ENCODE measurements at places on chromosomes 7 and 10.

DNA sequence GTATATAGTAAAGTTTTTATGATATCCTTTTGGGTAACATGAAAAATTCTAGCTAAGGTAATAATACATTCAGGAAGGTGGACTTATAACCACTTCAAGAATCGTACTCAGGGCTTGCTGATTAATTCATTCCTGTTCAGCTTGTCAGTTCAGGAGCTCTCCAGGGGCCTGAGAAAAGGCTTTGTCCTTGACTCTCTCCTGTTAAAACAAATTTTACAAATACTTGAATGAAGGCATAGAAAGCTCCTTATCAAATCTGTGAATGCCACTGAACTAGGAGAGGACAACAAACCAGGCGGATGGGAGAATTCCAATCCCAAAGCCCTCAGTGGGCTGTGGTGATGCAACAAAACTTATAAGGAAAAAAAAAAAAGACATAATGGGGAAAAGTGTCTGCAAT lies 354.5 kb upstream of the ZMIZ1 start:
- no peak for DNase-seq

- no peak for DNase-seq
These were observed 46.3 kb downstream of the MGMT start for GRCh38 chr10:129513312-129513711.

- DNase-seq, result peak; percentile 13
These were observed 687 bp downstream of the EPDR1 start for GRCh38 chr7:37920849-37921805.

GRCh38 chr7:117777335-117778142 lies 95.7 kb downstream of the CTTNBP2 start:
- no peak for DNase-seq

DNA sequence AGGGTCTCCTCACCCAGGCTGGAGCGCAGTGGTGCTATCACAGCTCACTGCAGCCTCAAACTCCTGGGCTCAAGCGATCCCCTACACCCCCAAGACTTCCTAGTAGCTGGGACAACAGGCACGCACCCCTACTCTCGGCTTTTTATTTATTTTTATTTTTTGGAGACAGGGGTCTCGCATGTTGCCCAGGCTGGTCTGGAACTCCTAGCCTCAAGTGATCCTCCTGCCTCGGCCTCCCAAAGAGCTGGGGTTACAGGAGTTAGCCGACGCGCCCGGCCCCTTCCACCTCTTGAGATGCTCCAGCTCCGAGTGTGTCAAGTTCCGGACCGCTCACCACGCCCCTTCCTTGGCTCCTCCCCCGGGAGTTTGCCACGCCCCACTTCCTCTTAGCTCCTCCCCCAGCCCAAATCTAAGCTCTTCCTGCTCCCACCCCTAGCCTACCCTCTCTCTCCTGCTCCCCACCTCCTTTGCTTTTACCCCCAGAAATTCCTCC lies 6.3 kb downstream of the NAT16 start:
- DNase-seq, result peak; percentile 47

GRCh38 chr7:106770191-106770590 lies 94.9 kb upstream of the PIK3CG start:
- no peak for DNase-seq

DNA sequence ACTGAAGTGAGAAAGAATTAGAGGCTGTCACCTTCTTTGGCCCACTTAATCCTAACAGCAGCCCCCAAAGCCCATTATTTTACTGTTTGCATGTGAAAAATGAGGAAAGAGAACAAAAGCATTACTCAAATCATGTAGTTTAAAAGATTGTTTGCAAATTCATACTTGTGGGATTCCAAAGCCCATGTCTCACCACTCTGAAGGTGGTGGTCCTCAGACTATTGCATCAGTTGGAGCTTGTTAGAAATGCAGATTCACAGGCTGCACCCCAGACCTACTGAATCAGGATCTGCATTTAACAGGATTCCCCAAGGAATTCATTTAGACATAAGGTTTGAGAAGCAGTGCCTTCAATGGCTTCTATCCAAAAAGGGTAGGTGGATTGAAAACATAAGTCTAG lies 93.7 kb upstream of the PDE1C start:
- DNase-seq, result no peak

GRCh38 chr7:122423591-122423990 lies 119.0 kb upstream of the FEZF1 start:
- DNase-seq, result no peak

DNA sequence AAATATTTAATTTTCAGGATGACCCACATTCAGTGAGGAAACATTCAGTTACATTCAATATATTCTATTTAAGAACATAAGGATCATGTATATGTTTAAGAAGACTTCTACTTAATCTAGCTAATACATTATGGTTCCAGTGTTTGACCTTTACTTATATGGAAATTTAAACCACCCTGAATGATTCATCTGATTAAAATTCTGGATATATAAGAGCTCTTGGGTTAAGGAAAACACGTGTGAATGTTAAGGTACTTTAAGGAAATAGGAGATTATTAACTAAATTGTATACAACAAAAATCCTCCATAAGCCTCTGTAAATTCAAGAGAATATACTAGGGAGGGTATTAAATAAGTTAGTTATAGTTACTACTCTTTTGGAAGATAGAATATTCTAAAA lies 40.9 kb downstream of the HDAC9 start:
- no peak for DNase-seq

GRCh38 chr10:95469251-95469650 lies 91.9 kb downstream of the SORBS1 start:
- DNase-seq, result no peak

GRCh38 chr10:124296813-124297788 lies 121.6 kb downstream of the OAT start:
- no peak for DNase-seq

DNA sequence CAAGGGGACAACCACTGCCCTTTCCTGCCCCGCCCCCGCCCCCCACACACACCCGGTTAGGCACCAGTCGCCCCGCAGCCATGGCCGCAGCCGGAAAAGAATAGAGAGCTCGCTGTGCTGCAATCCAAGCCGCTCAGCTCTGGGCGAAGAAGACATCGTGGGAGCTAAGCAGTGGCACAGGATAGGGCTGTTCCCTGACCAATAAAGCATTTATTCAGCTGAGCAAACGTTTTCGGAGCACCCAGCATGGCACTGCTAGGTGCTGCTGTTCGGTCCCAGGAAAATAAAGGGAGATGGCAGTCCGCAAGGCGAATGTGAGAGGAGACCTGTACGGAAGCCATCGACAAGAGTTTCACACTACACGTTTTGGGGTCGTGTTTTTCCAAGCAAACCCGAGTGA lies 18.3 kb downstream of the SKIDA1 start:
- no peak for DNase-seq

- no peak for DNase-seq
These were observed 735.0 kb upstream of the ZWINT start for GRCh38 chr10:57096044-57096443.

Measured in stimulated activated naive CD4-positive, alpha-beta T cell (primary cell).